ENCODE measurements at places on chromosomes 4 and X. TPM values are rescaled to one million over a fixed set of nuclear protein-coding genes. Genes with fewer than 3 reads are reported as not detected.

The FAM53A gene
- total RNA-seq: 0.60 TPM

The SHROOM4 gene
- 45.8 TPM for total RNA-seq

The NIPAL1 gene
- 2.5 TPM for total RNA-seq

The TAF7L gene
- 1.00 TPM for total RNA-seq

The SSX2B gene
- total RNA-seq: not detected

The GAGE12E gene
- total RNA-seq: not detected

The RPS6KA6 gene
- 0.15 TPM for total RNA-seq

The MXD4 gene
- 64.4 TPM for total RNA-seq

The IL3RA gene
- 36.0 TPM for total RNA-seq

The ZDHHC15 gene
- total RNA-seq: not detected

The QDPR gene
- total RNA-seq: 15.1 TPM

The TCEAL2 gene
- not detected for total RNA-seq

The SLC9A7 gene
- 2.1 TPM for total RNA-seq

The STAP1 gene
- total RNA-seq: not detected

The GUF1 gene
- 9.4 TPM for total RNA-seq

The CENPI gene
- total RNA-seq: 17.7 TPM

The PGAM4 gene
- not detected for total RNA-seq

The MAGEB17 gene
- not detected for total RNA-seq

The ASB9 gene
- total RNA-seq: 27.0 TPM

The RAB33A gene
- total RNA-seq: 0.49 TPM

The TRAPPC2 gene
- total RNA-seq: 12.5 TPM

The CT45A2 gene
- not detected for total RNA-seq

The FAAH2 gene
- total RNA-seq: not detected

The GASK1B gene
- 39.0 TPM for total RNA-seq

The HDAC8 gene
- total RNA-seq: 13.0 TPM

The LINC00632 gene
- 2.3 TPM for total RNA-seq

The MAGEA2B gene
- not detected for total RNA-seq

The FATE1 gene
- not detected for total RNA-seq

The ZAR1 gene
- not detected for total RNA-seq

The SOD3 gene
- 0.07 TPM for total RNA-seq

The UGT2B11 gene
- not detected for total RNA-seq

The SHISA3 gene
- 14.3 TPM for total RNA-seq

The ACSL4 gene
- total RNA-seq: 99.1 TPM

The CSAG3 gene
- not detected for total RNA-seq

The STBD1 gene
- 3.5 TPM for total RNA-seq

The SPARCL1 gene
- 60.4 TPM for total RNA-seq

The VCX2 gene
- not detected for total RNA-seq

The ANK2 gene
- 3.1 TPM for total RNA-seq

The SH3BGRL gene
- total RNA-seq: 65.8 TPM

The ERAS gene
- total RNA-seq: not detected

The MAGEE2 gene
- not detected for total RNA-seq

The CENPVL3 gene
- not detected for total RNA-seq

The MSX1 gene
- total RNA-seq: 21.0 TPM

The HDX gene
- total RNA-seq: 6.9 TPM

The CDX4 gene
- total RNA-seq: not detected

The HSPA4L gene
- 9.8 TPM for total RNA-seq

The P2RY10 gene
- not detected for total RNA-seq
